SJCRH30 (cell line): ENCODE measurements at places on chromosomes 6 and 20. TPM values are rescaled to one million over a fixed set of nuclear protein-coding genes. Genes with fewer than 3 reads are reported as not detected.

- DNase-seq: no peak
These were observed 88.7 kb downstream of the KCNB1 start for GRCh38 chr20:49393803-49394202.

GRCh38 chr6:167898673-167899311 lies 72.1 kb downstream of the AFDN start:
- no peak for DNase-seq

GTSF1L gene
- total RNA-seq: not detected in 2 replicates

MAS1 gene
- 0.04 TPM in 1 of 2 replicates, not detected in the other for total RNA-seq

GRCh38 chr6:44723439-44724197 lies 336.1 kb downstream of the CDC5L start:
- DNase-seq: peak; percentile 43

- DNase-seq: peak; percentile 7
These were observed 36.3 kb downstream of the RNF146 start for GRCh38 chr6:127302728-127303660.

GRCh38 chr20:38890497-38890818 lies 35.8 kb upstream of the FAM83D start:
- no peak for DNase-seq

DNA sequence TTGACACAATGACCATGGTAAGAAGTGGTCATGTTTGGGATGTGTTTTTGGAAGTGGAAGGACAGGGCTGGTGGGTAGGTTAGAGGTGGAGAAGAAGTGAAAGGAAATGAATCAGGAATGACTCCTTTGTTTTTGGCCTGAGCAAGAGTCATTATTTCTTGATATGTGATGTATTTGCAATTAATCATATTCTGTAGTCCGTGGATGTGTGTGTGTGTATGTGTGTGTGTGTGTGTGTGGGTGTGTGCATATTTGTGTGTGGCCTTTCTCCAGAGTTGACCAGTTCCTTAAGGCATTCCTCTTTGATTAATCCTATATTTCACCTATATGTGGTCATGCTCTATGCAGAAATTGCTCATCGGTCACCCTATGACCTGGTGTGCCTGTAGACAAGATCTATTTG lies 130.7 kb downstream of the UTRN start:
- DNase-seq: no peak

TCF15 gene
- not detected in 2 replicates for total RNA-seq

DNA sequence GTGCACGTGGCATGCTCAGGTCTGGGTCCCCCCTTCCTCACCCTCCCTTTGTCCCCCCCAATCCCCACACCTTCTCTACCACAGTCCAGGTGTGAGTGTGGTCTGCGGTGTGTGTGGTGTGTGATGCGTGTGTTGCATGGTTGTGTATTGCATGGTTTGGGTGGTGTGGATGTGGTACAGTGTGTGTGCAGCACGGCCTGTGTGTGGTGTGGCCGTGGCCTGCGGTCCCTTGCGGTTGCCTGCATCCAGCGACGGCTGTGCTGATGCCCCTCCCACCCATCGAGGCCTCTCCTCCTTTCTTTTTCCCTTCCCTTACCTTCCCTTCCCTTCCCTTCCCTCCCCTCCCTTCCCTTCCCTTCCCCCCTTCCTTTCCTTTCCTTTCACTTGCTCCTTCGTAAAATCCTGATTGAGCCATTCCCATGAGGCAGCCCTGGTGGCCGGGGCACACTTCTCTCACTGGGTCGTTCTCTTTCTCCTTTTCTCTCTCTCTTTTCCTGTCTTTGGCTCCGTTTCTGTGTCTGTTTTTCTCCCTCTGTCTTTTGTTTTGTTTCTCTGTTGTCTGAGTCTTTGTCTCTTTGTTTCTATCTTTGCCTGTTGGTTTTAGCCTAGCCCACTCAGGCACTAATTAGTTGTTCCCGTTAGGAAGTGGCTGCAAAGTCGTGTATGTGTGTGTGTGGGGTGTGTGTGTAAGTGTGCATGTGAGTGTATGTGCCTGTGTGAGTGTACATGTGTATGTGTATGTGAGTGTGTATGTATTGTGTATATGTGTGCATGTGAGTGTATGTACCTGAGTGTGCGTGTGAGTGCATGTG lies 65.7 kb downstream of the SRC start:
- peak; percentile 53 for DNase-seq

GRCh38 chr6:136549300-136550044 lies 750 bp downstream of the MAP7 start:
- no peak for DNase-seq

MYT1 gene
- total RNA-seq: 0.10 TPM in 1 of 2 replicates, not detected in the other

FAM135A gene
- total RNA-seq: 46.5 and 53.7 TPM in 2 replicates

- DNase-seq: peak; percentile 94
These were observed 32.8 kb upstream of the GMPR start for GRCh38 chr6:16205377-16206144.

GRCh38 chr6:71678091-71678490 lies 208.3 kb upstream of the RIMS1 start:
- no peak for DNase-seq

BPIFB4 gene
- total RNA-seq: 3.2 and 3.9 TPM in 2 replicates

DNA sequence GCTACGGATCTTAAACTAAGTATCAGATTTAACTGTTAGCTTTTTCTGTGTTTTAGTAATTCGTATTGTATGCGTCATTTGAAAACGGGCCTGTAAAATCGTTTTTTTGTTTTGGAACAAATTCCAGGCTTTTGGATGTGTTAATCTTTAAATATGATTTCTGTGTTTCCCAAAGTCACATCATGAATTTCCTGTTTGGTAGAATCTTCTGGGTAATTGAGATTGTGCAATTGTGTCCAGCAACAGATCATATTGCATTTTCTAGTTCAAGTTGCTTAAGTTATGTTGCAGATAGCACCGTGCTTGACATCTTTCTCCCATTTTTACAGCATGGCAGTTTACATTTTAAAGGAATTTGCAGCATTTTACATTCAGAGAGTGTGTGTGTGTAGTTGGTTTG lies 1.9 kb downstream of the MAPK14 start:
- no peak for DNase-seq

DNA sequence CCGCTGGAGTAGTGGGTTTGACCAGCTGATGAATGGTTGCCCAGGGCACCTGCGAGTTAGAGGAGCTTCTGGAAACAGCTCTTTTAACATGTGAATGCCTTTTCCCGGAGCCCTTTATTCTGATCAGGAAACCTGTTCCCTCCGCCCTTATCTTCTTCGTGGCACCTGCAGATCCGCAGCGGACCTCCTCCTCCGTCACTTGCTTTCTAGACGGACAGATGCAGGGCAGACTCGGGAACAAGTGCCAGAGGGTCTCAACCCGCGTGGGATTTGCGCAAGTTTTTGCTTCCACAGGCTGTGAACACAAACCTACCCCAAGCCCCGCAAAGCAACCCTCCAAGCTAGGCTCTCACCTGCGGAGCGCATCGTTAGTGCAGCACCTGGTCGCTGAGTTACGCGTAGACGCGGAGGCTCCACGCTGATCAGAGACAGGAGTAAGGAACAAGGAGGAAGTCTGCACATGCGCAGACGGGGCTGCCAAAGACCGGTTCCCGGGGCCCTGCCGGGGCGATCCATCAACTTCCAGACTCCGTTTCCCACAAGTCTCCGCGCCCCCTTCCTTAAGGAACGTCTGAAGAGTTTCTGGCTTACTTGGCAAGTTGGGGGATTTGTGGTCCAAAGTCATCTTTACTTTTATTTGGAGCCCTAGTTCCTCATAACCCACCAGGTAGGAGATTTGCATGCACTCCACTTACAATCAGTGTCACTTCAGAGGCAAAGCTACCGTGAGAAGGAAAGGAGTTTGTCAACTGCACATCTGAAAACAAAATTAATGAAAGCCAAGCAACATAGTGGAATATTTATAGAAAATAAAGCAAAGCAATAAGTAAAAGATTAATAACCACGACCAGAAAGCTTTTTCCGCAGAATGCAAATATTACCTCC lies 52.7 kb upstream of the ELMO2 start:
- DNase-seq: no peak

SH3BGRL2 gene
- total RNA-seq: 8.1 and 9.0 TPM in 2 replicates

DNA sequence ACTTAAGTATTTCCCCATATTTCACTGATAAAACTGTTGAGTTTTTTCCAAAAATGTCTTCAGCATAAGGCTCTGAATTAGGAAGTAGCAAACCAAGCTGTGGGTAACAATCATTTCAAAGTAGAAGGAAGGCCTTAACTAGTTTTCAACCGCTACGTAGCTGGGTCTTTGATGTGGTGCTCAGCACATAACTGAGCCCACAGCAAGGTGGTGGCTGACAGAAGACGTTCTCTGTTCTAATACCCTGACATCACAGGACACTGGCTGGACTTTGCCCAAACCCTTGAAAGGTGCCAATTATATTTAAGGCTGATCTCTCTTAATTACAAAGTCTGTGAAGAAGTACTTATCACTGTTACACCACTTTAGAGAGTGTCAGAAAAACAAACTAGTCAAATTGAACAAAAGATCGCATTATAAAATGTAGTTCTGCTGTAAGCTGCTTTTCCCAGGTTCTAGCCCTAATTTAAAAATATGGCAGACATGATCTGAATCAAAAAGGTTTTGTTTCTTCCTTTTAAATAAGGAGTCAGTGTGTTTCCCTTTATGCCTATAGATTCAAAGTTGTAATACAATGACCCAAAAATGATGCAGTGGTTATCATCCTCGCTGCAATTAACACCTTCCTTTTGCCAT lies 26.7 kb downstream of the MAN1A1 start:
- no peak for DNase-seq

PLN gene
- 0.45 and 0.48 TPM in 2 replicates for total RNA-seq

- DNase-seq: no peak
These were observed 30.3 kb downstream of the WDR27 start for GRCh38 chr6:169671563-169671962.

GRCh38 chr6:102438171-102438570 lies 1044.7 kb downstream of the GRIK2 start:
- DNase-seq: no peak

- no peak for DNase-seq
These were observed 189.9 kb upstream of the PRDM1 start for GRCh38 chr6:105896052-105896820.

- DNase-seq: no peak
These were observed 13.8 kb upstream of the TIAM2 start for GRCh38 chr6:154981079-154981870.

GRCh38 chr20:20687319-20687718 lies 25.1 kb downstream of the RALGAPA2 start:
- DNase-seq: no peak

TDRD6 gene
- 0.10 TPM in 1 of 2 replicates, not detected in the other for total RNA-seq

CRISP1 gene
- not detected in 2 replicates for total RNA-seq

DNA sequence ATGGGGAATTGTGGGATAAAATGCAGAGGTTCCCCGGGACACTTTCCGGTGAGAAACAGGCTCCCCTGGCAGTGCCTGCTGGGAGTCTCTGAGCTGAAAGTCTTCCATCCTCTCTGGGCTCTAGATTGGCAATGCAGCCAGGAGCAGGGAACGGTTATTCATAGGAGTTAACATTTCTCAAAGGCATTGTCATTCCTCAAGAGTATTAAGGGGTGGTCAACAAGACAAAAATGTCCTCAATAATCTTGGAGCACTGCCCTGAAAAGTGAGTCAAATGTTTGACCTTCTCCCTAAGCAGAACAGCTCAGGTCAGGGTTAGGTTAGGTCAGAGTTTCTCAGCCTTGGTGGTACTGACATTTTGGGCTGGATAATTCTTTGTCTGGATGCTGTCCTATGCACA lies 13.2 kb downstream of the BPIFB1 start:
- DNase-seq: no peak

GRCh38 chr20:62900692-62901584 lies 25.4 kb downstream of the DIDO1 start:
- DNase-seq: no peak

DNA sequence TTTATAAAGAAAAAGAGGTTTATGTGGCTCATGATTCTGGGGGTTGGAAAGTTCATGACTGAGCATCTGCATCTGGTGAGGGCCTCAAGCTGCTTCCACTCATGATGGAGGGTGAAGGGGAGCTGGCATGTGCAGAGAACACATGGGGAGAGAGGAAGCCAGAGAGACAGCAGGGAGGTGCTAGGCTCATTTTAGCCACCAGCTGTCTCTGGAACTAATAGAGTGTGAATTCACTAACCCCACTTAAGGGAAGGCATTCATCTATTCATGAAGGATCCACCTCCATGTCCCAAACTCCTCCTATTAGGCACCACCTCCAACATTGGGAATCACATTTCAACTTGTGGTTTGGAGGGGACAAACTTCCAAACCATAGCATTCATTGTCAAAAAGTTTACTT lies 137.3 kb upstream of the PMEPA1 start:
- DNase-seq: peak; percentile 88

- DNase-seq: no peak
These were observed 94.9 kb upstream of the ADGRF1 start for GRCh38 chr6:47137073-47137472.

DACT2 gene
- not detected in 2 replicates for total RNA-seq

GRCh38 chr20:42401613-42402012 lies 783.4 kb upstream of the CHD6 start:
- no peak for DNase-seq

DNA sequence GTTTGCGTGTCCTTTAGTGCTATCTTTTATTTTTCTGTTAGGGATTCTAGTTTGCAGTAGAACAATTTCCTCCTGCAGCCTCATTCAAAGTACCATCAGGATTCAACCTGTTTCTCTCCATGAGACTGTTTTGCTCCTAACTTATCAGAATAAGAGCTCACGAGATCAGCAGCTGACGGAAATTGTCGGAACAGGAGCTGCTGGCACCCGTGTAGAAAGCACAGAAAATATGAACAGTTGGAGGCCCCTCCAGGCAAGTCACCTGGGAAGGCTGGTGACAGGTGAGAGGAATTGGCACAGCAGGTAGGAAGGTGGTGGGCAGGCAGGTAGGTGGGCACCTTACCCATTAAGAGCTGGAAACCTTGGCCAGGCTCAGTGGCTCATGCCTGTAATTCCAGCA lies 368.6 kb downstream of the CDH26 start:
- DNase-seq: no peak

FOXS1 gene
- total RNA-seq: 55.5 and 69.0 TPM in 2 replicates

DNA sequence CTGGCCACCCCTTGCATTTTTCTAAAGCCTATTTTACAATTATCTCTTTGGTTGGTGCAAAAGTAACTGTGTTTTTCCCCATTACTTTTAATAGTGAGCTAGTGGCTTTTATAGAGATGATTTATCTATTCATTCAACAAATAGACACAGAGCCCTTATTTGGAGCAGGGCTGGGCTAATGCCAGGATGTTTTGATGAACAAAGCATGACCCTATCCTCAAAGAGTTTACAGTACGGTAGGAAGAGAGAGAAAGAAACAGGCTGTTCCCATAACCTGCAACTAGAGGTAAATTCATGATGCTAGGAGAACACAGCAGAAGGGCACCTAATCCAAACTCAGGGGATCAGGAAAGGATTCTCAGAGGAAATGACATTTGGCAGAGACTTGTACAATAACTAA lies 37.3 kb upstream of the UST start:
- DNase-seq: no peak

OPRL1 gene
- 0.28 and 0.43 TPM in 2 replicates for total RNA-seq

- peak; percentile 89 for DNase-seq
These were observed 129.9 kb downstream of the LPA start for GRCh38 chr6:160534050-160534696.

GRCh38 chr6:14212020-14212419 lies 94.4 kb downstream of the CD83 start:
- DNase-seq: no peak

- DNase-seq: peak; percentile 21
These were observed 100.8 kb downstream of the DST start for GRCh38 chr6:56541741-56542360.
